Fibroblast of skin of scalp (primary cell): ENCODE measurements at places on chromosomes 2 and 18.
A peak's percentile ranks its signal among the peaks of the same experiment; 100 is the strongest.

- DNase-seq = no peak
These were observed 25.6 kb downstream of the CDC42EP3 start for GRCh38 chr2:37645836-37646235.

DNA sequence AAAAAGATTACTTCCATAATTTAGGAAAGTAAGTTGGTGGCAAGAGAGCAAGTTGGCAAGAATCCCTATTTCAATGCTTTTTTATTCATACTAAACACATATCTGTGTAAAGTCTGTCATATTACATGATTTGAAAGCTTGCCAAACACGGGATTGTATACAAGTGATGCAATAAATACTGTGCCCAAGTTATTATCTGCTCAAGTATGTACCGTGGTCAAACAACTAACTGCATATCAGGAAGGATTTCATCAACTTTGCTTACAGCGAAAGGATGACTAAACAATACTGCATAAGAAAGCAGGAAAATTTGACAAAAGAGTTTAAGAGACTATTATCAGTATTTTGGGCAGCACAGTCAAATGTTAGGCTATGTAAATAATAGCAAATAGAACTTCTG is 69.6 kb upstream of the SCN1A start:
- no peak for DNase-seq

- no peak for DNase-seq
These were observed 39.3 kb downstream of the NAPG start for GRCh38 chr18:10564975-10565773.

- peak; percentile 57 for DNase-seq
These were observed 186.1 kb upstream of the STON1 start for GRCh38 chr2:48343571-48344440.

DNA sequence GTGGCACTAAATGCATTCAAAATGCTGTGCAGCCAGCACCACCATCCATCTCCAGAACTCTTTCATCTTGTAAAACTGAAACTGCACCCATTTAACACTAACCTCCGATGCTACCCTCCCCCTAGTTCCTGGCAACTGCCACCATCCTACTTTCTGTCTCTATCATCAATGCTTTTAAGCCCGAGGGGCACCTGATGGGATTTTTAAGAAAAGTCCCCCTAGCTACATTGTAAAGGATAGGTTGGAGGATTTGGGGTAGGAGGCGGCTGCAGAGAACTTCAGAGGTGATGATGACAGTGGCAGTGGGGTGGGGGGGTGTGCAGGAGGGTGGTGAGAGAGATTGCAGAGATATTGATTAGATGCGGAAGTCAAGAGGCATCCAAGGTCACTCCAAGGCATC is 10.8 kb upstream of the YWHAQ start:
- no peak for DNase-seq

GRCh38 chr2:234650911-234651310 is 154.0 kb upstream of the ARL4C start:
- DNase-seq = no peak

DNA sequence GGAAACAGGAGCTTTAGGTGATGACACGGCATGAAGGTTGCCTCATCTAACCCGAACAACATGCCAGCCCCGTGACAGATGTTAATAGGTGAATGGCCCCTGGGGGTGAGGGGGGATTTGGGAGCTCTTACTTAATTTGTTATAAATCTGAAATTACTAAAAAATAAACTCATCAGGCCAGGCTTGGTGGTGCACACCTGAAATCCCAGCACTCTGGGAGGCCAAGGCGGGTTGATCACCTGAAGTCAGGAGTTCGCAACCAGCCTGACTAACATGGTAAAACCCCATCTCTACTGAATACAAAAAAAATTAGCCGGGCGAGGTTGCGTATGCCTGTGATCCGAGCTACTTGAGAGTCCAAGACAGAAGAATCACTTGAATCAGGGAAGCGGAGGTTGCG is 6.1 kb downstream of the STK25 start:
- DNase-seq = no peak

DNA sequence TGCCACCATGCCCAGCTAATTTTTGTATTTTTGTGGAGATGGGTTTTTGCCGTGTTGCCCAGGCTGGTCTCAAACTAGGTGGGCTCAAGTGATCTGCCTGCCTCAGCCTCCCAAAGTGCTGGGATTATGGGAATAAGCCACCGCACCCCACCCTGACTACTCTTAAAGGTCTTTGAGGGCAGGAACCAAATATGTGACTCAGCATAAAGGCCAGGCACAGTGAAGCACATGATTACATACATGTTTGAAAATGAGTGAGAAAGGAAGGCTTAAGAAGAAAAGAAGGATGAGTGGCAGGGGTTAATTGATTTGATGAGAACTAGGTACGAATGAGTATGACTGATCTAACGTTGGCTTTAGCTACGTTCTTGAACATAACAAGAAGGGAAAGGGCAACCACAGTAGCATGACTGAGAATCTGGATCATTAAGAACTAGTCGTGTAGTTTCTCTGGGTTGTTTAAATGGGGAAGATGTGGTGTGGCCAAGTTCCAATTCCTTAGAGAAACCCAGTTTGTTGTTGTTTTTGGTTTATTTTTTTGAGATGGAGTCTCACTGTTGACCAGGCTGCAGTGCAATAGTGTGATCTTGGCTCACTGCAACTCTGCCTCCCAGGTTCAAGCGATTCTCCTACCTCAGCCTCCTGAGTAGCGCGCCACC is 6.8 kb downstream of the RESP18 start:
- no peak for DNase-seq

GRCh38 chr2:211251016-211251415 is 694.6 kb downstream of the CPS1 start:
- DNase-seq = no peak
